ENCODE measurements at places on chromosomes 16 and 17.

DNA sequence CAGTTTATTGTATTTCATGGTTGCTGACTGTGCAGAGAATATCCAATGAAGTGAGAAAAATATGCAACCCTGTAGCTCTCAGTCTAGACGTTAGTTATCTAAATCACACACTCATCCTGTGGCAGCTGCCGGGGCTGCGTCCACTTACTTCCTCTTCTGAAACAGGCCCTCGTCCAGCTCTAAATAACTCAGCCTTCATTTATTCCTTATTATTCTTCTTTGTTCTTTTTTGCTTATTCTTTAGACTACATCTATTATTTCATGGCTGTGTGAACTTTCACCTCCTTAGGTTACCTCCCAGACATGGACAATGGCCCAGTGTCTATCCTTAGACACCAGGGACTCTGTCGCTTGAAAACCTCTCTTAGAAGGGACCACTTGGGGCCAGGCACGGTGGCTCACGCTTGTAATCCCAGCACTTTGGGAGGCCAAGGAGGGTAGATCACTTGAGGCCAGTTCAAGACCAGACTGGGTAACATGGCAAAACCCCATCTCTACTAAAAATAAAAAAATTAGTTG is 3.4 kb upstream of the THUMPD1 start:
- no peak for DNase-seq

DNA sequence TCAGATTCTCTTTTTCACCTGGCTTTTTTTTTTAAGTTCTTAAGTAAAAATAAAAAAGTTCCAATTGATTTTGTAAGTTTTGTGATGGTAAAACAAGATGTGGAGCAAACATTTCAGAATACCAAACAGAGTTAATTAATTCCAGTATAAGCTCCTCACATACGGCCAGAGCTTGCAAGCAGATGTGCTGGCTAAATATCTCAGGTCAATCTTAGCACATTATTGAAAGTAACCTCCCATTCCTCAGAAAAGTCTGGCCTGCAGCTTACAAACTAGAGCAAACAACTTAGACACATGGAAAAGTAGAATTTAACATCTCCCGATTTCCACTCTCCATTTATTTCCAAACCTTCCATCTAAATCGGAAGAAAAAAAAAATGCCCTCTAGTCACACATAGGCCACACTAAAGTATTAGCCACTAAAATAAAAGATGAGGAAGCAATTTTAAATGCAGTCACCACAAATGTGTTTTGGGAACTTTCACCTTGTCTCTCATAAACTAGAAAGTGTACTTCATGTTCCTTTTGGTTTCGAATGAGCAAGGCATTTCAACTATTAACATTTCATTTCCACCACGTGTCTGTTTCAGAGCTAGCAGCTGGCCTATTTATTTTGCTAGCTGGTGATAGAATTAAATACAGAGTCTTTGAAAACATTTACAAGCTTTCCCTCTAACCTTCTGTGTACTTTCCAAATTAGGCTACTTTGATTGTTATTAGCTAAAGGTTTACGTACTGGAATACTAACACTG is 143.3 kb downstream of the STX8 start:
- DNase-seq: no peak

DNA sequence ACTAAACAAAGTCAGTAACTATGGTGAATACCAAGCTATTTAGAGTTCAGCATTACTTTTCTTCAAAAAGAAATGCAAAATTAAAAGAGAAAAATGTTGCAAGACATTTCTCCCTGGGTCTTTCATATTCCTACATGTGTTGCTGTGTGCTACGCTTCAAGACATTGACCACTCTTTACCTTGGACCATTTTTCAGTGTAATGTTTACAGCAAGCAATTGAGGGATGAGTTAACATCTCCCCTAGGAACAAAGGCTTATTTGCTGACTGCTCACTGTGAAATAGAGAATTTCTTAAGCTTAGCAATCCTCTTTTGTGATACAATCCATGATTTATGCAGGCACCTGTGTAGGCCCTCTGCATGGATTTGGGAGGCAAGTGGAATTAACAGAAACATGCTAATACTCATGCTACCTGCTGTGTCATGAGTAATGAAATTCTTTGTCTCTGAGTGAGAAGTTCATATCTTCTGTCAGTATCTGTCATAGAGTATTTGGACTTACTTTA is 1202.9 kb upstream of the CDH8 start:
- no peak for DNase-seq

DNA sequence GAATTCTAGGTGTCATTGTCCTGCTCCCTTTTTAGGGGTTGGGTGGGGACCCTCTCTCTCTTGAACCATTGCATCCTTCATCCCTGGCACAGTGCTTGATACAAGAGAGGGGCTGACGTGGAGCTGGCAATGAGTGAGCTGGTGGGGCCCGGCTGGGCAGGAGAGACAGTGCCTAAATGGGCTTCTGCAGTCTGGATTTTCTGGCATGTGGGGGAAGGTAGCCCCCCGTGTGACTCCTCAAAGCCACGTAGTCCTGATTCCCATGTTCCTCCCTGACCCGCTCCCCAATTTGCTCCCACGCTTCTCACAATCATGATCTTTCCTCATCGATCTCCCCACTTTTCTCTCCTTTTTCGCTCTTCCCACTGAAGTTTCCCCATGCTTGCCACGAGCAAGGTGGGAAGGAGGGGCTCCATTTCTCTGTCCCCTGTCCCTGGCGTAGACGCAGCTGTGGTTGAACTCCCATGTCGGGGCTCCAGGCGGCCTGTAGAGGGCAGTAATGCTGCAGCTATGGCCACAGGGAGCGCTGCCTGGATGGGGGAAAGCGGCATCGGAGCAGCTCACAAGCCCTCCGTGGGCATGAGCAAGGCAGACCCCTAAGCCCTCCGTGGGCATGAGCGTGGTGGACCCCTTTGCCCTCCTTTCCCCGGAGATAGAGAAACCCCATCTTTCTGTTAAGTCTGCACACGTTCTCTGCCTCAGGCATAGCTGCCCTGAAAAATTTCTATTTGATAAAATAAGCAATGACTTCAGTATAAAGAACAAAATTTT is 47.5 kb downstream of the HAPSTR1 start:
- DNase-seq: no peak

DNA sequence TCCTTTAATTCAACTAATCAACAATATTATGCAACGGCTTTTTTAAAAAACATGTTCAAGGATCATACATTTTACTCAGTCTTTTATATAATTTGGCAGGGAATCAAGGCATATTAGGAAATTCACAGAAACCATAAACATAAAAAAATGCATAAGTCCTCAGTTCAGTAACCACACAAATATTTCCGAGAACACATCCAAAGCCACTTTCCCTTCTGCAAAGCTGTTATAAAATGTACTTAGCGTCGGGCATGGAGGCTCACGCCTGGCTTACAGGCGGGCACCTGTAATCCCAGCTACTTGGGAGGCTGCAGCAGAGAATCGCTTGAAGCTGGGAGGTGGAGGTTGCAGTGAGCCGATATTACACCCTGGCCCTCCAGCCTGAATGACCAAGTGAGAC is 9.7 kb upstream of the ZC3H7A start:
- DNase-seq: no peak

DNA sequence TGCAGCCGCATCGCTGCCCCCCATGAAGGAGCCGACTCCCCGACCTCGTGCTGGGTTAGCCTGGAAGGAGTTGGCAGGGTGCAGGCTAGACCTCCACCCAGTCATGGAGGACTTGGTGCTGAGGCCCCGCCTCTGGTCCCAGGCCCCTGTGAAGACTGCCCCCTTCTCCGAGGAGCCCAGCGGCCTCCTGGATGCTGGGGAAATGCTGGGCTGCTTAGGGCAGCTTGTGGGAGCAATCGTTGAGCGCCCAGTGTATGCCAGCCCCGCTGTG is 1.8 kb downstream of the SSTR5 start:
- DNase-seq: no peak

DNA sequence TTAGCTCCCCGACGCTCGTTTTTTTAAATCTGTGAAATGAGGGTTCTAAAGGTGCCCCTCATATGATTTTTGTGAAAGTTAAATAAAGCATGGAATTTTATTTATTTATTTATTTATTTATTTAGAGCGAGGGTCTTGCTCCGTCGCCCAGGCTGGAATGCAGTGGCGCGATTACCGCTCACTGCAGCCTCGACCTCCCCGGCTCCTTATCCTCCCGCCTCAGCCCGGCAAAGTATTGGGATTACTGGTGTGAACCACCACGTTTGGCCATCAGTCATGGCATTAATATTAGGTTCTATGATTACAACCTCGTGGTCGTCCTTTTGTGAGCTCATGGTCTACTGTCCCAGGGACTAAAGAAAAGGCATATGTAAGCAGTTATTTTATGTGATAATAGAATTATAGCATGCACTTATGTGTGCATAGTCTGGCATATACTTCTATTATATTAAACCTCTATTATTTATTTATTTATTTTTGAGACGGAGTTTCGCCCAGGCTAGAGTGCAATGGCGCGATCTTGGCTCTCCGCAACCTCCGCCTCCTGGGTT is 557 bp upstream of the LUC7L start:
- no peak for DNase-seq

DNA sequence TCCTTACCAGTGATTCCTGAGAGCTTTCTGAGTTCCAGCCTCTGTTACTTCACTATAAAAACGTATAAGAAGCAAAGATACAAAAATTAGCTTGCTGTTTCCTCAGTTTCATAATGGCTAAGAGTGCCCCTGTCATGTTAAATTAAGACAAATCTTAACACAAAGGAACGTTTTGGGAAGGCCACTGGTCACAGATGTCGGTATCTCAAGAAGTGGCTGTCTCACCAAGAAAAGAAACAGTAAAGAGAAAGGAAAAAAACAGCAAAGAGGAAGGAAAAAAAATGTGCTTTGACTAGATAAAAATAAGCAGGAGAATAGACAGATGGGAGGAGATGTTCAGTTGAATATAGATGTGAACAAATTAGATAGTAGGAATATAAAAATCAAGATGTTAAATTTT is 94.8 kb upstream of the AKTIP start:
- no peak for DNase-seq

DNA sequence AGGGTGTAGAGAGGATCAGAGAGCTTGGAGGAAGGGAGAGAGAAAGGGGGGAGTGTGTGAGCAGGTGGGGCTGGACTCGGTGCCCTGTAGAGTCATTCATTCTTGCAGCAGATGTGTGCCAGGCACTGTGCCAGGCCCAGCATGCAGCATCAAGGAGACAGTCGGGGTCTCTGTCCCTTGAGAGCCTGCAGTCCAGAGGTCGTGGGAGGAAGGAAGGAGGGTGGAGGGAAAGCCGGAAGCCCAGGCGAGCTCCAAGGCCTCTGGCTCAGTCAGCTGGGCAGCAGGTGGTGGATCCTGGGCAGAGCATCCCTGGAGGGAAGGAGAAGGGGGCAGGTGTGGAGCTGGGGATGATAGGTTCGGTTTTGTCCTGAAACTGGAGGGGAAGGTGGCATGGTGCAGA is 27.5 kb downstream of the EPN2 start:
- no peak for DNase-seq

DNA sequence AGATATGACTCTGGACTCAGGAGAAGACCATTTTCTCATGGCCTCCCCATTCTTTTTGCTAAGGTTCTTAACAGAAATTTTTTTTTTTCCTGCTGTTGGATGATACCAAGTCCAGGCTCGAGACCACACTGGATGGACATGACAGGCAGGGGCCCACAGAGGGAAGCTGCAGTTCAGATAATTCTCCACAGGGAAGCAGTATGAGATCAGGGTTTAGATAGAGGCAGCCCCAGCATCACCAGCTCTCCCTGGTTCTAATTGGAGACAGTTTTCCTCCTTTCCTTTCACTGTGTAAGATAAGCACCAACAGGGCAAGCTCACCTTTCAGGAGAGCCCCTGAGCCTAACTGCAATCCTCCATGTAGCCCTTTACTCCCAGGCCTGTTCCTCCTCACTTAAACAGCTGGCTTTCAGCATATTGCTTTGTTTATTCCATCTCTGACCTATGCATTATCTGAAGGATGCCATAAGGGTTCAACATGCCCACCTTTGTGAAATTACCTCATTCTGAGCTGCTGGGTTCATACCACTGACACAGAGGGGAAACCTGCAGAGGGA is 108.1 kb downstream of the SNX11 start:
- no peak for DNase-seq

DNA sequence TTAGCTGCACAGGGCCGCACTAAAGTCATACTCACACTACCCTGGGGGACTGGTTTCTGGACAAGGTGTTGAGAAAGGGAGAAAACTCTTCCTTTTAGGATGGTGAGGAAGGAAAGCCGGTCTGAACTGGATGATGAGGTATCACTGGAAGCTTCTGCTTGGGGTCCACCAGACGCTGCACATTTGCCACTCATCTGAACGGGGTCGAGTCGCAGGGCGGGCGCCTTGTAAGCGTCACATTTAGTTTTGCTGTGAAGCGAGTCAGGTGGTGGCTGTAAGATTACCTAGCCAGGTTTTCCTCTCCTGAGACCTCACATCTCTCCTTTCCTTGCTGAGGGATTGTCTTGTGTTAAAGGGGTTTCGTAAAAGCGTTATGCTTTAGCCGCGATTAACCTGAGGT is 2.3 kb downstream of the JPT2 start:
- no peak for DNase-seq
